ENCODE measurements at places on chromosomes 2 and 18.

DNA sequence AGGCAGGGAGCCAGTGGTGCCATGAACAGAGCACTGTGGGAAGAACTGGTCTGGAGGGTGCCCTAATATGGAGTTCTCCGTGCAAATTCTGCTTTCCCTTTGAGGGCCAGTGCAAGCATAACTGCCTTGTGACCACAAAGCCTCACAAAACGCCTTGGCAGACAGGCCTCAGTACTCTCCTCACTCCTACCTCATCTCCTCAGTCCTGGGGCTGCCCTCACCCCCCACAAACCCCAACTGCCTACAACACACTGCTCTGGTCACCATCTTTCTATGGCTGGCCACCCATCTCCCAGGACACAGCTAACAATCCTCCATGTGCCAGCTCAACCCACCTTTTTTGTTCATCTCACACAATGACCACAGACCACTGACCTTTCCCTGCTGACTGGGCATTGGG is 8.9 kb downstream of the COX5B start:
- no peak for DNase-seq

- DNase-seq: no peak
These were observed 181.8 kb downstream of the EIPR1 start for GRCh38 chr2:3195641-3196476.

DNA sequence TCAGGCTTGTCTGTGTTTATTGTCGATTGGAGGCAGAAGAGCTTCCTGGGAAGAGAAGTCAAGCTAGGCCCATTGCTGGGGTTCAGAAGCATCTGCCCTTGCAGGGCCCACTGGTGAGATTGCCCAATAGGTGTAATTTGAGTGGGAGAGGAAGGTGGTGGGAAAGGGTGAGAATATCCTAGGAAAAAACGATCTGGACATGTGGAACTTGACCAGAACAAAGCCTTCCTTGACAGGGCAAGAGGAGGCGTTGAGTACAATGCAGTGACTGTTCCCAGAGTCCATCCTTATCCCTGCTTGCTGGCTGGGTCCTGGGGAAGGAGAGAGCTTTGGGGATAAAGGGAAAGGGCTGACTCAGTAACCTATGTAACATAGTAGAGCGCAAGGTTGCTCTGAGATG is 27.1 kb downstream of the NABP1 start:
- DNase-seq: no peak

- no peak for DNase-seq
These were observed 107.2 kb downstream of the RNF152 start for GRCh38 chr18:61785588-61785987.

DNA sequence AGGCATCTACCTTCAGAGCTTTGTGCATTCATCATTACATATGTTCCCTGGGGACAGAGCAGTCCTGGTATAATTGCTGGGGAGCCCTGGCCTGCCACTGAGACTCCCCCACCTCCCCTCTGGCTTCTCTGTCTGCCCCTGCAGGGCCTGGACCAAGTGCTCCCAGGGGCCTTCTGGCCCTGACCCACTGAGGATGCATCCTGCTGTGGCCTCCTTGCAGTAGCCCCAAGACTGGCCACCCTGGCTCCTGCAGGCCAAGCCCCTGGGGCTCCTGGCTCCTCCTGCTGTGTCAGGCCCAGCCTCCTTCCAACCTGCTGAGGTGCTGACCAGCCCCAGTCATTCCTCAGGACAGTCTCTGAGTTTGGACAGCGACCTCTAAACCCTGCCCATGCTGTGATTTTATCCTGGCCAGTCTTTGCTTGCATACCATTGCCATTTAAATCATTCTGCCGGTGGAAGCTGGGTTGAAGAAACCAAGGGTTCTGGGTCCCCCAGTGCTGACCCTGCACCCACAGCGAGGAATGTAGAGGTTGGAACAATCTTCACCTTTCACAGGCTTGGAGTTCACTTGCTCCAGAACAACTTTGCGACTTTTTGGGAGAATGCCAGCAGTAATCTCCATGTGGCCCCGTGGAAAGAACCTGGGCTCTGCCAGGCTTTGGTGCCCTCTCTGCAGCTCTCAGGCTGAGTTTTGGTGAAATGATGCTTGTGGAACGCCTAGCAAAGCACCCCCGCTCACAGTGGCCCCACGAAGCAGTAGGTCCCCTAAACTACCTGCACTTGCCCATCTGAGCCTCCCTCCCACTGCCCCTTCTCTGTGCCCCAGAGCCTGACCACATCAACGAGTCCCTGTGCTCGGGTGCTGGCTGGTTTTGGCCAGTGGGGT is 167.3 kb upstream of the GLI2 start:
- peak; percentile 83 for DNase-seq

- DNase-seq: no peak
These were observed 260.0 kb upstream of the NRXN1 start for GRCh38 chr2:51291762-51292551.

DNA sequence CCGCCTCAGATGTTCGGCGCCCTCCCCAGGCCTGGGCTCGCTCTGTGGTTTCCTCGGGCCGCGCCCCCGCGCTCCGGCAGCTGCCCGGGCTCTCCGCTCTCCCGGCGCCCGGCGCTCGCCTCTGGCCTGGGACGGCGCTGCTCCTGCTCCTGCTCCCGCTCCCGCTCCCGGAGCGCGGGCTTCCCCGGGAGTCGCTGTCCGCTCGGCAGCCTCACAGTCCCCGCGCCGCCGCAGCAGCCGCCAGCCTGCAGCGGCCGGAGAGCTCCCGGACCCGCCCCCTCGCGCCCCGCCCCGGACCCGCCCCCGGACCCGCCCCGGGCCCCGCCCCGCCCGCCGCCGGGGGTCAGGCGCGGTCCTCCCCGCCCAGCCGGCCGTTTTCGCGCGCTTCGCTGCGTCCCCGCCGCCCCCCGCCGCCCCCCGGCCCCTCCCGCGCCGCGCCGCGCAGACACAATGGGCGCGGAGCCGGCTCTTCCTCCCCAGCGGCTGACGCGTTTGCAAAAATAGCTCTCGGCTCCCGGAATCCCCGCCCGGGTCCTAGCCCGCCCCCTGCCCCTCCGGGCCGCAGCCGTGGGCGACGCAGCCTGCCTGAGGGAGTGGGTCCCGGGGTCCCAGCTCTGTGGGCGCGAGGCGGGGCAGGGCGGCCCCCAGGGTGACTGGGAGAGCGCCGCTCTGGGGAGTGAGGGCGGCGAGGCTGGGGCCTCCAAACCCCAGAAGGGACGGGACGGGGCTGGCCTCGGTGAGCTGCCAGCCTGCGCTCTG is at the start of gene ARL4C:
ARL4C (minus strand) TSS at position 247 of the 759 bp plus-strand sequence. CDS start 495 bp downstream, outside the sequence.
- DNase-seq: no peak

DNA sequence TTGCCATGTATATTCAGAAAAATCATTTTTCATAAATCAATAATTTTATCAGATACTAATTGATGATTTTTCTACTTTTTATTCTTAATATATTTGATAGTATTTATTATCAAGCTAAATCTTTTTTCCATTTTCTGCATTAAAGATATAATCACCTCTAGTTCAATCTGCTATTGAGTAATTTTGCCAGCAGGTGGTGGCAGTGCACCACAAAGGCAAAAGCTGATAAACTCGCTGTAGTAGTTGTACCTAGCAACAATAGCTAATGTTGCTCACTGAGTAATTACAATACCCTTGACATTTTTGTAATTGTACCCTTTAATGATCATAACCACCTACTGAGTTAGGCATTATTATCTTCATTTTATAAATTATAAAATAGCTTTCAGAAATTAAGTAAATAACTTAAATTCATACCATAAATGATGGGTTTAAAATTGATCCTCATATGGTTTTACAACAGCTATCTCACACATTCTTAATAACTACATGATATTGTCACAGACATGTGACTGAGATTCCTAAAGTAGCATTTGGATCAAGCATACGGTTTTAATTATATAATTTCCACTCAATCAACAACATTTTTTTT is 52.0 kb upstream of the CALCRL start:
- DNase-seq: no peak

- no peak for DNase-seq
These were observed 157.4 kb downstream of the DTNA start for GRCh38 chr18:34867520-34867919.

DNA sequence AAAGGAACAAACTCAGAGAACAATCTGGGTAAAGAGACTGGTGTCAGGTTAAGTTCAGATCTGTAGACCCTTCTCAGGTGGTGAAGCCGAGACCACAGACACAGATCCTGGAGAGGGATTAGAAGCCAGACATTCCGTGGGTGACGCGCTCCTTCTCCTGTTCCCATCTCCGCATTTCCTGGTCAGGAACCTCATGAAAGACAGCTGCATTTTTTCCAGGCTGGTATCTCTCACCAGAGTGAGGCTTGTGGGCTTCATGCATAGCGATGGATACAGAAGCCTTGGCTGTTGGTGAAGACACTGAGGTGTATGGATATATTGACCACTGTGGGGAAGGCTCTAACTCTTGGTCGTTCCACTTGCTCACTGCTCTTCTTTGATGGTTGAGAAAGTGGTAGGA is 152.6 kb downstream of the FAM210A start:
- no peak for DNase-seq

DNA sequence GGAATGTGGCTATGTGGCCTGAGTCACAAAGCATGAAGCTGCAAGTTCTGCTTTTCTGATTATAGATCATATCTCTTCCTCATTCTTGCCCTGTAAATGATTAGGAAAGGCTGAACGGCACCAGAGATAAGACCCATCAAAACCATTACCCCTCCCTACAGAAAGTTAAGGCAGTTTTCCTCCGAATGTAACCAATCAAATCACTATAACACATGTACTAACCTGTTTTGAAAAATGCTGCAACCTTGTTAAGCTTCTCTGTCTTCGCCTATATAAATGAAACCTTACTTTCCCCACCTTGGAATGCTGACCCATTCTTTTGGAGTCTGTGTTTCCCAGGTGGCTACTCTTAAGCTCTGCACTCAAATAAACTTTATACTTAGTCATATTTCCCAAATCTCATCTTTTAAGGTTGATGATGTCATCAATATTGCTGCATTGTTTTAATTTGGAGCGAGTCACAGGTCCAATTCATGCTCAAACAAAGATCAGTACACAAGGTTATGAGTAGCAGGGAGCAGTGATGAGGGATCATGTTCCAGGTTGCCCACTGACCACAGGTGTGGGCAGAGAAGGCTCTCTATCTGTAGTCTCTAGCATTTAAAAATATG is 662.3 kb downstream of the IRS1 start:
- no peak for DNase-seq

DNA sequence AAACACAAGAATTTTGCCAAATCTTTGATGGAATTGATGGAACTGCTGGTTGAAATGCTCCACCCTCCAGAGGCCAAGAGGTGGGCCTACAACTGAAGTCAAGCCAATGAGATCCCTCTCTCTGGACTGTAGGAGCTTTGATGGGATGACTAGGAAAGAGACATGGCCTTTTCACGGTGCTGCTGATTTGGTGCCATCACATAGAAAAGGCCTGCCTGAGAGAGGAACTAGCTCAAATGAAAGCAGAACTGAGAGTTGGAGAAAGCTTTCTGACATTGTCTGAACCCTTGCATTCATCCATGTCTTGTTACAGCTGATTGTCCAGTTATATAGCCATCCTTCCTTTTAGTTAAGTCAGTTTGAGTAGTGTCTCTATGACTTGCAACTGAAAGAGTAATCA is 283.8 kb upstream of the LYPD1 start:
- DNase-seq: no peak

DNA sequence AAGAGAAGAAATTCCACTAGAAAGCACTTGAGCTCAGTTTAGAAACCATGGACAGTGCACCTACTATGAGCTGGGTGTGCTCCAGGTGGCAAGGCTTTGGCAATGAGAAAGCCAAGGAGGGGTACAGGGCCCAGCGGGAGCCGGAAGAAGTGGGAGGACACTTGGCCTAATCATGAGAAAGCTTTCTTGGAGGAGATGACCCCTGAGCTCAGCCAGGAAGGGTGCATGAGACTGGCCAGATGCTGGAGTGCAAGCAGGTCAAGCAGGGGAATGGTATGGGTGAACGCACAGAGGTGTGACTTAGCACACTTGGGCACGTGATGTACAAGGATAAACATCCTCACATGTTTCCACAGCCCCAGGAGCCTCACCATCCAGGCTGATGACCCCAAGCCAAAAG is 97.2 kb upstream of the GLI2 start:
- no peak for DNase-seq

- peak; percentile 22 for DNase-seq
These were observed 45.9 kb downstream of the HS1BP3 start for GRCh38 chr2:20604951-20605381.

DNA sequence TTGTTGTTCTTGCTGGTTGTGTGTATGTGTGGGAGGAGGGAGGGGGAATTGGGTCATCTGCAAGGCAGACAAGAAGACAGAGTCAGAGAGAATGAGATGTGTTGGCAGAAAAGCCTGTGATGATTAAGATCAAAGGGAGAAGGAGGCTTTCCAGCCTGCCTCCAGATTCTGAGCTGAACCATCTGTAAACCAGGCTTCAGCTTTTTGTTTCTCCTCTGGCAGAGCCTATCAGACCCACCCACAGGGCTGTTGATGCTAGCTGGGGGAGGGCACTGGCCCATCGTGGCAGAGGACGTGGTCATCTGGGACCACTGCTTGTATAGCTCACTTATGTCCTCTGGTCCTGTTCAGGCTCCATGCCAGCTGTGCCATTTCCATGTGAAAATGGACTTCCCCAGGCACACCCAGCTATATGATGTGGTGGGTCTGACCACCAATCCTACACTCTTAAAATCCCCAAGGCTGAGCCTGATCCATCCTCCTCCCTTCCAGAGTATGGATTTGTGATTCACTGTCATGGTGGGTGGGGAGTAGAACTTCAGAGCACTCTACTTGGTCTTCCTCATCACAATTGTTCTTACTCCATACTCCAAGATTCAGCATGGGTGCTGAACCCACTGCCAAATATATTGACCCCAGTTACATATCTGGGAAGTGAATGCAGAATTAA is 27.8 kb upstream of the COL6A3 start:
- DNase-seq: no peak

GRCh38 chr2:190084704-190085103 is 22.2 kb upstream of the MSTN start:
- DNase-seq: no peak

DNA sequence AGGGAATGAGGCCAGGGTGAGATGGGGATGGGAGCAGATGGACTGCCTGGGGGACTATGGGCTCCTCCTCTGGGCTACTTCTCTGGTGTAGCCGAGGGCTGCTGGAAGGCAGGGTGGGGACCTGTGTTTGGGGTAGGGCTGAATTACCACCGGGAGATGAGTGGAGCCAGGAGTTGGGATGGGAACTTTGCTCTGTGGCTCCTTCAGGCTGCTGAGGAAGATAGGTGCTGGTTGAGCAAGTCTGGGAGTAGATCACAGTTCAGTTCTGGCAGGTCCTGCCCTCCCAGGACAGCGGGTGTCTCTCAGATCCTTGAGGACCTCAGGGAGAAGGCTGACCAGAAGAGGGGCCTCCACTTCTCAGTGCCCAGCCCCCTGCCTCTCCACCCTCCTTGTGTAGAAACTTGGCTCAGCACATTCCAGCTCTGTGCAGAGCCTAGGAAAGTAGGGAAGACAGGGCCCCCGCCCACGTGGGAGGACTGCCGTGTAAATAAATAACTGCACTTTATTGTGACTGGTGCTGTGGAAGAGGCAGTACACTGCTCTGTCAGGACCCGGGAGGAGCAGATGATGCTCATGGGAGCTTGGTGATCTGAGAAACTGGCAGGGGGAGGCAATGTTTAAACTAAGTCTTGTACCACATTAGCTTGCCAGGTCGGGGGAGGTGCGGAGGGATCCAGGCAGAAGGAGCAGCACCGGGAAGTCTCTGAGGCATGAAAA is 15.3 kb downstream of the TET3 start:
- peak; percentile 84 for DNase-seq
